RKO (cell line): ENCODE measurements at places on chromosomes 2 and 18.
A peak's percentile ranks its signal among the peaks of the same experiment; 100 is the strongest.

GRCh38 chr2:46827274-46828134, 88.1 kb downstream of the MCFD2 start:
- DNase-seq: no peak

DNA sequence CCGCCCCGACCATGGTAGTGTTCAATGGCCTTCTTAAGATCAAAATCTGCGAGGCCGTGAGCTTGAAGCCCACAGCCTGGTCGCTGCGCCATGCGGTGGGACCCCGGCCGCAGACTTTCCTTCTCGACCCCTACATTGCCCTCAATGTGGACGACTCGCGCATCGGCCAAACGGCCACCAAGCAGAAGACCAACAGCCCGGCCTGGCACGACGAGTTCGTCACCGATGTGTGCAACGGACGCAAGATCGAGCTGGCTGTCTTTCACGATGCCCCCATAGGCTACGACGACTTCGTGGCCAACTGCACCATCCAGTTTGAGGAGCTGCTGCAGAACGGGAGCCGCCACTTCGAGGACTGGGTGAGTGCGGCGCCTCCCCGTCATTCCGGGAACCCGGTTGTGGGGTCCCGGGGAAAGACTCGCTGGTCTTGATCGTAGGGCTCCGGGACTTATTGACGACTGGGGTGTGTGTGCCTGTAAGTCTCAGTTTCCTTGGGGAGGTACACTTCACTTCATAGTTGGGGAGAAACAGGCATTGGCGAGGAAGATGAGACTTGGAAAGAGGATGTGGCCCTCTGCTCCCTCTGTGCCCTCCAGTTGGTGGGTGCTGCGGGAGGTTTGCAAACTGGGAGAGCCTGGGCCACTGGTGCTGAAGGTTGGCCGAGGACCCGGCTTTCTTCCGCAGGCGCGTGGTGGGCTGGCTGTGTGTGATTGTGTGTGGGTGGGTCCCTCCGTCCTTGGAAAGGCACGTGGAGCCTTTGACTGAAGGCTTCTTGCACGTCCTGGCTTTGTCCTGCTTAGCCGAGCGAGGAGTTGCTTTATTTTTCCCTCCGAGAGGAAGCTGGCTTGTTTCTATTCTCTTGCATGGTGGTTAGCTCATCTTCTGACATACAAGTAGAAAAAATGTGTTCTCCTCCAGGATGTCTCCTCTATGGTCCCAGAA, 886 bp downstream of the PRKCE start:
- DNase-seq: peak; percentile 57

DNA sequence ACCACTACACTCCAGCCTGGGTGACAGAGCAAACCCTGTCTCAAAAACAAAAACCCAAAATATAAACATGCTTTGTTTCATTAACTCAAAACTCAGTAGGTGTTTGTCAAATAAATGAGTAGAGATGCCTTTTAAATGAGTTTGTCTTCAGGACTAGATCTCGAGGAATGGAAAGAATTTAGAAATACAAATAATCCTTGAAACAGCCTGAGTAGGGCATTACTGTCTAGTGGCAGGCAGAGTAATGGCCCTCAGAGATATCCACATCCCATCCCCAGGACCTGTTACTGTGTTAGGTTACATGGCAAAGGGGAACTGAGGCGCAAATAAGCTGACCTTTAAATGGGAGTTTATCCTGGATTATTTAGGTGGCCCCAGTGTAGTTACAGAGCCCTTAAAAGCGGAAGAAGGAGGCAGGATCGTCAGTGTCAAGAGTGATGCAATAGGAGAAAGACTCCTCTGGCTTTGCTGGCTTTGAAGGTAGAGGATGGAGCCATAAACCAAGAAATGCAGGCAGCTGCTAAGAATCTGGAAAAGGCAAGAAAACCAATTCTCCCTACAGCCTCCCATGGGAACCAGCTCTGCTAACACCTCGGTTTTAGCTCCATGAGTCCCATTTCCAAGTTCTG, 63.0 kb downstream of the CABLES1 start:
- DNase-seq: no peak

GRCh38 chr2:1601471-1602277, 142.6 kb downstream of the PXDN start:
- no peak for DNase-seq

- DNase-seq: no peak
These were observed 218.2 kb downstream of the AGPS start for GRCh38 chr2:177610813-177611212.

- DNase-seq: no peak
These were observed 7.9 kb upstream of the WDR33 start for GRCh38 chr2:127818794-127819425.
